ENCODE measurements at places on chromosomes 5 and 9.

GRCh38 chr5:73039082-73039481 lies 81.3 kb upstream of the TMEM171 start:
- DNase-seq, result no peak

GRCh38 chr5:59768152-59769040 lies 125.1 kb downstream of the PDE4D start:
- no peak for DNase-seq

DNA sequence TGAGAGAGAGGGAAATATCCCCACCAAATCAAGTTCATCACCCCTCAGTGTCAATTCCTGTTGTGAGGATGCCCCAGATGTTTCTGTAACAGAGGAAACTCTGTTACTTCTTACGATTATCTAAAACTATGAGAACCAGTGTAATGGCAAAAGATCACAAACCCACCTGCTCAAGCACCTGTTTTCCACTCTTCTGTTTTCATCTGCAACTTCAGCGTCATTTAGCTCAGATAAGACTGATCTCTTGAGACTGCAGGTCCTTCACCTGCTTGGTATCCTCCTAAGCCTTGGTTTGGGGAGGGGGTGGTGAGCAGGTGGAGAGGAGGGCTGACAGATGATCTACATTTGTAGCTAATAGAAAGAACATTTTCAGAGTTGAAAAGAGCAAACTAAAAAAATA lies 229.3 kb downstream of the SLF1 start:
- no peak for DNase-seq

- no peak for DNase-seq
Observed at GRCh38 chr9:136365775-136366222, 2.3 kb upstream of the DNLZ start.

- DNase-seq, result no peak
Observed at GRCh38 chr5:58185397-58185796, 274.5 kb downstream of the PLK2 start.

DNA sequence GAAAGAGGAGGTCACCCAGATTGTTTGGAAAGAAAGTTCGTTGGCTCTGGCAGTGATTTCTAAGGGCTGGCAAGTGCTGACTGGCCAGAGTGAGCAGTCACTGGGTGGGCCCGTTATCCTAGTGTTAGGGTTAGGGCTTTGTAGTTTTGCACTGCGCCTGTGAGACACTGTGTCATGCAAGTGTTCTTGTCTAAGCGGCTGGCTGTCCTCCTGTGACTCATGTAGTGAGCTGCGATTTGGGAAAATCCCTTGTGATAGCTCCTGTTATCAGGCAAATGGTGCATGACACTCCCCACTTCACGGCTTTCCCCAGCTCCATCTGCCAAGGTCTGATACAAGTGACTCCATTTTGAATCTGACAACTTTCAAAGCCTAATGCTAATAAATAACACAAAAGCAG lies 526.0 kb upstream of the ADAMTS16 start:
- no peak for DNase-seq

GRCh38 chr9:95852059-95853032 lies 23.1 kb upstream of the ERCC6L2 start:
- DNase-seq, result no peak

DNA sequence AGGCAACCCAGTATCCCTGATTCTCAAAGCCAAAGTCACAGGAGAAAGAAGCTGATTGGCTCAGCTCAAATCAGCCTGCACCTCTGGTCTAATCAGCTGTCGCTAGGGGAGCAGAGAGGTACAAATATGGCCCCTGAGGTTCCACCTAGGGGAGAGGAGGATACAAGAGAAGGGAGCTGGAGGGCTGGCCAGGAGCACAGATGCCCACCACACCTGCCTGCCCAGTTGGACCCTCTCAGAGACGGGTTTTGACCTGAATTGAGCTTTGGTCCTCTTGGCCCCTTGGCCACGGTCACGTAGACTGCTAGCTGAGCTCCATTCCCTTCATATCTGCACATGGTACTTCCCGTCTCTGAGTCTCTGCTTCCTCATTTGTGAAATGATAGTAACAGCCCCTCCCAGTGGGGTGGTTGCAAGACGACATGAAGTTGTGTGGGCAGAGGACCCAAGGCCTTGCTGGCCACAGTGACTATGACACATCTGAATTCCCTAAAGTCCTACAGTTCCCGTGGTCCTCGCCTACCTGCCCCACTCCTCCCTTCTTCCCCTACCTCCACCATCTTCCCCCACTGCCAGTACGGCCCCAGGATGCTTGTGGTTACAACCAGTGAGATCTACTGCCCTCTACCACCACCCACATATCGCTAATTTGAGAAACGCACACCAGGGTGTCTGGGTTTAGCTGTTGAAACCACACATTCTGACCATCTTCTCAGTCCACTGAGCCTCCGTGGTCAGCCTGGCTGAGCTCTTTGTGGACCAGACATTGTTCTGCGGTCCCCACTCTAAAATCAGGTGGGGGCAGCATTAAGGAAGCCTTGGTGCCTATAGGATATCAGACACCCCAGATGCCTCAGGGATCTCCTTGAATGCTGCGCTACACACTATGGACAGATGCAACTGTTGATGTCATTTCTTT lies 60.3 kb upstream of the NEK6 start:
- DNase-seq, result peak; percentile 25

- DNase-seq, result no peak
Observed at GRCh38 chr5:94309141-94309540, 309.3 kb downstream of the KIAA0825 start.

- no peak for DNase-seq
Observed at GRCh38 chr9:117355542-117355941, 59.3 kb downstream of the ASTN2 start.

GRCh38 chr5:68839019-68839552 lies 254.7 kb upstream of the SLC30A5 start:
- no peak for DNase-seq

GRCh38 chr5:96172436-96172835 lies 210.8 kb upstream of the ELL2 start:
- no peak for DNase-seq

GRCh38 chr5:38641003-38641402 lies 84.6 kb upstream of the LIFR start:
- DNase-seq, result no peak

DNA sequence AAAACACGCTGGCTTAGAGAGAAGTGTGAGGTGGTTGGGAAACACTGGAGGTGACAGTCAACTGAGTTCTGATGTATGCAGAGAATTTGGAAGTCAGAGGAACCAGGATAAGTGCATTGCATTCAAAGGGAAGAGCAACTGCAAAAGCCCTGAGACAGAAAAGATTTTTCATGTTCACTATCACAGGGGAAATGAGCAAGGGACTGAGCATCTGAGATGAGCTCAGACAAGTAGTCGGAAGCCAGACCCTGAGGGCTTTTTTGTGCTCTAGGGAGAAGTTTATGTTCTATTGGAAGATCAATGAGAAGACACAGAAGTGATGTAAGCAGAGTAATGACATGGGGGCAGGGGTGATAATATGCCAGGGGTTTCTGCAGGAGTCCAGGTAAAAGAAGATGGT lies 97.5 kb downstream of the HTR4 start:
- no peak for DNase-seq

- DNase-seq, result no peak
Observed at GRCh38 chr5:126967808-126968466, 62.4 kb downstream of the MARCHF3 start.

DNA sequence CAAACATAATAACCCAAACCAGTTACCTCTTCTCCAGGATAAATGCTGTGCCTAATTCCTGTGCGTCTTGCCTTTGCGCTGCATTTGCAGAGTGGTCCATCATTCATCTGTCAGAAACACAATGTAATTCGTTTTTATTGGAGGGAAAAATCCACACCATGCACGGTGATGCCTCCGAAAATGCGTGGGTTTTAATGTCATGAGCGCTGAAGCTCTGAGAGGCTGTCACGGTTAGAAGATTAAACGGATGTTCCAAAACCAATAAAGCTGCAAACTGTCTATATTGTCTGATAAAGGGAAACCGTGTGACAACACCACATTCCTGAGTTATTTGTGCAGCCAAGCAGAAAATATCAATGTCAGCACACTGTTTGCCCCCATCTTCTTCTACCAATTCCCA lies 27.4 kb downstream of the DROSHA start:
- DNase-seq, result no peak

GRCh38 chr5:158789441-158789840 lies 310.3 kb downstream of the EBF1 start:
- no peak for DNase-seq

DNA sequence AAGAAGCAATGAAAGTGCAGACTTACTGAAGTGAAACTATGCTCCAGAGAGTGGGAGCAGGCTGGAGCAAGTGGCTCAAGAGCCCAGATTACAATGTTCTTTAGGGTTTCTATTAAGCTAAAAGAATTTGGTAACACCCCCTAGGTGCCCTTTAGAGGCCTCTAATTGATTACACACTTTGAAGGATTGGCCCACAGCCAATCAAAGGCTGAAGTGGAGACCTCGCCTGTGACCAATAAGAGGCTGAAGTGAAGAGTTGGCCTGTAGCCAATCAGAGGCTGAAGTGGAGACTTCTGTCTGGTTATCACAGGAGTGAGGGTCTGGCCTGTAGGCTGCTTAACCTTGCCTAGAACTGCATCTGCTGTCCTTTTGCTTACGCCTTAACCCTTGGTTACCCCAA lies 46.7 kb upstream of the SPATA31C2 start:
- no peak for DNase-seq

GRCh38 chr5:135231289-135231688 lies 167.7 kb downstream of the MACROH2A1 start:
- DNase-seq, result no peak

DNA sequence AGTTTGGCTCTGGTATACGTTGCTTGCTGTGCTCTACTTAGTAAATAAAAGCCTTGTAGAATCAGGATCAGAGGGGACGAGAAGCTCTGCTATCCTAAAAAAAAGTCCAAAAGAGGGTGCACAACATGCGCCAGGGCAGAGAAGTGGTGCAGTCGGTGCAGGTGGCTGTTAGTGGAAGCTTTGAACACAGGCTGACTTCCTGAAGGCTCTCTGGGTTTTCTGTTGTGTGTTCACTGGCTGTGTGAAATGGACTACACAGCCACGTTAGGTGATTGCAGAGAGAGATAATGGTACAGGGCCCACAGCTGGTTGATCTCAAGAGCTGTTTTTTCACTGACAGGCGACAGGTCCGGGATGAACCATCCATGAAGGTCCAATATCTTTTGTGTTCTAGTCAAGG lies 167.4 kb downstream of the TMEM167A start:
- DNase-seq, result no peak

DNA sequence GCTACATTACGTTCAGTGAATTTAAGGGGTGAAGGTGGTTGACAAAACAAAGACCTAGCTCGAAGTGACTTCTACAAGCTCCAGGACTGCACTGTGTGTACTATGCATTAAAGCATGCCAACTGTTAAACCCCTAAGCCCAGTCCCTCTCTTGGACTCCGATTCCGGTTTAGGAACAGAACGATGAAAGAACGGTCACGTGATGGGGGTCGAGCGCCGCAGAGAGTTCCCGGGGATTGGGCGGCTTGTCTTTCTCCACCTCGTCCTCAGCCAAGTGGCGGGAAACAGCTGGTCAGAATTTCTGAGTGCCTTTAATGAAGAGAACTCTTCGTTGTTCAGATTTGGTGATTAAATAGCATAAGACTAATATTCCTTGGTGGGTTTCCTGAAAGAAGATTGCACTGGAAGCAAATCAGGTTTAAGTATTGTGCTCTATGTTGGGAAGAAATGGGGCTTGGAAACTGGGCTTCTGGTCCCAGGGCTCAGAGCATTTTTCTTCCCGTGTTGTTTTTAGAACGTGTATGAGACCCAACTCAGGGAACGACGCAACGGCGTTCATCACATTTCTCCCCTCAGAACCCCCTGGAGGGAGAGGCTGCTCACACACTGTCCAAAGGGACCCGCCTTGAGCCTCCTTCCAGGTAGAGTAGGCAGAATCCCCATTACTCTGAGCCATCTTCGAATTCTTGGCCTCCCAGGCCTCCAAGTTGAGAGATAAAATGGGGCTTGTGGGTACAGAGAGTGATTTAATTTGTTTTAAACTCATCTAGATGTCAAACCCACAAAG lies 25.3 kb downstream of the IRX2 start:
- no peak for DNase-seq

DNA sequence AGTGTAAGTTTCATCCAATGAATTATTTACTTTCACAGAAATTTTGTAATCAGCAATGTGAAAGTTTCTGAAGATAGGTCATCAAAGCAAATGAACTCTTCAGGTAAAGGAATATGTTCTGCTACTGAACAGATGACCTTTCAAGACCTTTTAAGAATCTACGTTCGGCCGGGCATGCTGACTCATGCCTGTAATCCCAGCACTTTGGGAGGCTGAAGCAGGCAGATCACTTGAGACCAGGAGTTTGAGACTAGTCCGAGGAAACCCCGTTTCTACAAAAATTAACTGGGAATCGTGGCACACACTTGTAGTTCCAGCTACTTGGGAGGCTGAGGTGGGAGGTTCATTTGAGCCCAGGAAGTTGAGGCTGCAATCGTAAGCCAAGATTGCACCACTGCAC lies 578.4 kb upstream of the COX7C start:
- DNase-seq, result no peak

GRCh38 chr9:121344184-121344583 lies 25.9 kb downstream of the STOM start:
- no peak for DNase-seq

GRCh38 chr5:13956471-13956870 lies 12.0 kb upstream of the DNAH5 start:
- no peak for DNase-seq

DNA sequence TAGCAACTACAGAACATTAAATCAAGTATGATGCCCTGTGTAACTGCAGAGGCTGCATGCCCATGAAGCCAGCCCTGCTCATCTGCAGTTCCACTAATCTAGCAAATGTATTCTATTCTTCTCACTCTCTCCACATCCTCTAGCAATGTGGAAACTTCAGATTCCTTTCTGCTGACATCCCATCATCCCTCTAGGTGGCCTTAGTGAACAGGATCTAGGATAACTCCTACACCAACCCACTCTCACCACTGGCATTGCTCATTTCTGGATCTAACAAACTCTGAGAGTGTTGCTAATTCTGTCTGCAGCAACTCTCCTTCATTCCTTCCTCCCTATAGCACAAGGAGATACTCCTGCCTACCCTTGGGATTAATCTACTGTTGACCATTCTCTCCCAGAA lies 80.8 kb downstream of the FAM81B start:
- DNase-seq, result no peak

DNA sequence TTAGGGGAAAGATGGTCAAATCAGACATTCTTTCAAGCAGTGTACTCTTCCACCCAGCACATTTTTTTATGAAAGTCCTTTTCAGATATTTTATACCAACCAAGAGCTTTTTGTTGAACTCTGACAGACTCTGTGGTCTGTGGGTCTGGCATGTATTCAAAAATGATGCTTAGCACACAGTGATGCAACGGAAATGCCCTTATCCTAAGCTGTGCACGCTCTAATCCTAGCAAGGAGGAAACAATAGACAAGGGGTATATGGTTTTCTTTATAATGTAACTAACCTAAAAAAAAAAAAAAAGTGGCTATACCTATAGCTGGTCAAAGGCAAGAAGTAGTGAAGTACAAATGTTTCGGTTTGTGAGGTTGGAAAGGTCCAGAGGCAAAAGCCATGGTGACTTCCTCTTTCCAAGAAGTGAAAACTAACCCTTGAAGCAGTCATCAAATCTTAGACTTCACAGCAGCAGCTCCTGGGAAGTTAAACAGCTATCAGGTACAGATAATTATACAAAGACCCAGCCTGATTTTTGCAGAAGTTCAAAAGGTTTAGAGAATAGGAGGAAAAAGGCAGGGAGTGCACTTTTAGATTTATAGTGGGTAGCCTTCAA lies 82.5 kb downstream of the SEMA6A start:
- no peak for DNase-seq

GRCh38 chr9:138073408-138073807 lies 195.8 kb downstream of the CACNA1B start:
- DNase-seq, result no peak

Measured in CD4-positive, alpha-beta T cell treated with Interleukin-15 for 4 hours (primary cell).